ENCODE measurements at places on chromosomes 12 and 14. TPM values are rescaled to one million over a fixed set of nuclear protein-coding genes. Genes with fewer than 3 reads are reported as not detected.

The INHBE gene
- total RNA-seq = 2.5 TPM

The CLECL1 gene
- total RNA-seq = not detected

The CCDC198 gene
- total RNA-seq = not detected

The NTN4 gene
- total RNA-seq = 44.9 TPM

DNA sequence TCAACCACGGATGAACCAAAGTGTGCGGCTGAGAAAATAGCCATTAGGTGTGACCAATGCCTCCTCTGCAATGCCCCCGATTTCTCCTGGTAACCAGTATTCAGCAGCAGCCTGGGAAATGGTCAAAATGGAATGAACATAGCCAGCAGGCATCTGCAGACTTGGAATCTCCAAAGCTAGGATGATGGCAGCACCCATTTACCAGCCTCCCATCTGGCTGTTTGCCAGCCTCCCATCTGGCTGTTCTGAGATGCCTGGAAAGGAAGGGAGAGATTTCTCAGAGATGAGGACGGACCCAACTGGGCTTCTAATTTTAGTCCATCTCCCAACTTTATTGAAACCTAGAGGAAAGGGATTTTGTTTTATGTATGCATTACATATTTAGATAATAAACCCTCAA, 16.2 kb downstream of the CLMN start:
- DNase-seq = no peak

- no peak for DNase-seq
These were observed 468.0 kb downstream of the FUT8 start for GRCh38 chr14:65880507-65880906.

DNA sequence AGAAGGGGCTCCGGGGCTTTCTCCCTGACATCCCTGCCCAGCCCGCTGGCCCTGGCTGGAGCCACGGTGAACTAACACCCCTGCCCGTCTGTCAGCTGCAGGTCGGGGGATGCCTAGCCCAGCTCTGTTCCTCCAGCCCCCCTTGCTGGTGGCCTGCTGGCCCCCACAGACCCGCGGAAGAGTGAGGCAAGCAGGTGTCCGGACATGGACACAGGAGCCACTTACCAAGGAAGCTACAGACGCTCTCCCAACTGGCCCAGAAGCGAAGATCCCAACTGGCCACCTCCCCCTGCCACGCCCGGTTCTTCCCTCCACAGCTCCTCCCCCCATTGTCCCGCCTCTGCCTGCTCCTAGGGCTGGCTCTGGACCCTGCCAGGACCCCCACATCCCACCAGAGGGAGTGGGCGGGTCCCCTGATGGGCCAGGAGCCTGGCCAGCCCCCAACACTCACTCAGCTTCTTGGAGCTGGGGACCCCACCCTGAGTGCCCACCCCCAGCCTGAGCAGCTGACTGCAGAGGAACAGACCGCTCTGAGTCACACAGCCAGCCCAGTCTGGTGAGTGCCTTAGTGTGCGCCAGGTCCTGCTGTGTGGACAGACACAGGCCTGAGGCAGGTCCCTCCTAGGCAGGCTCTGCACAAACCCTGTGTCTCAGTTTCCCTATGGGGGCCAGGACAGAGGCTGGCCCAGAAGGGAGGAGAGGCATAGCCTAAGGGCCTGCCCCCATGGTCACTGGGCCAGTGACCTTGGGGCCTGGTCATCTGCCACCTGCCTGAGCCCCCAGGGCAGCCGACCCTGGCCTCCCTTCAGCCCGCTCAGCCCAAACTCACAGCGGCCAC, 7.7 kb downstream of the AHNAK2 start:
- DNase-seq = peak; percentile 82

DNA sequence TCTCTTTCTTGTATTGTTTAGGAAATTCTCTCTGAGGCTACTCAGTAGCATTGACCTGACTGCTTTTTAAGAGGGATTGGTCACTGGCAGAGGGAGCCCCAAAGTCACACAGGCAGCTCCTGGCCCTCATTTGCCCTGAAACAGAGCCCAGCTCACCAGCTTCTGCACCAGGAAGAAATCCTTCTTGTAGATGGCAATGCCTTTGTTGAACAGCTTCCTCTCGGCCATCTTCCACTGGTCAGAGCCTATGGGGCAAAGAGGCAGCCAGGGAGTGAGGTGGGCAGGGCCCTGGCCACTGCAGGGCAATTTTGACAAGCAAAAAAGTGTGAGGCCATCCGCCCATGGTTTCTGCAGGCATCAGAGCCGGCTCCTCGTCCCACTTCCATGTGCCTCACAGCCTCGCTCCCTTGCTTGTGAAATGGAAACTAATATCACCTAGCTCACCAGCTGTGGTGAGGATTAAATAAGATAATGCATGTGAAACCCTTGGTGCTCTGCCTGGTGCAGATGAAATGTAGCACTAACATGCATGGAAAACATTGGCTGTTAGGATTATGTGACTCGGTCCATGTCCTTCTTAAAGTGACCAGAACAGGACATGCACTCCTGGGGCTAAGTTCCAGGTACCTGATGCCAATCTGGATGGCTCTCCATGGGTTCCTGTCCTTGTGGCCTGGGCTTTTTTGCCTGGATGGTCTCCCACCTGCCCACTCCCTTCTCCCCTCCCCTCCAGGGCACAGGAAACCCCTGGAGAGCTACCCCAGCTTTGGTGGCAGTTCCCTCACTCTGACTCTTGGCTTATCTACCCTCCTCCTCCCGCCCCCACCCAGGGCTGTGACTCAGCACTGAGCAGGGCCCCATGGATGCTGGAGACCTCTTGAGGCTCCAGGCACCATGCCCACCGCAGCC, 11.2 kb upstream of the PNMA1 start:
- no peak for DNase-seq

DNA sequence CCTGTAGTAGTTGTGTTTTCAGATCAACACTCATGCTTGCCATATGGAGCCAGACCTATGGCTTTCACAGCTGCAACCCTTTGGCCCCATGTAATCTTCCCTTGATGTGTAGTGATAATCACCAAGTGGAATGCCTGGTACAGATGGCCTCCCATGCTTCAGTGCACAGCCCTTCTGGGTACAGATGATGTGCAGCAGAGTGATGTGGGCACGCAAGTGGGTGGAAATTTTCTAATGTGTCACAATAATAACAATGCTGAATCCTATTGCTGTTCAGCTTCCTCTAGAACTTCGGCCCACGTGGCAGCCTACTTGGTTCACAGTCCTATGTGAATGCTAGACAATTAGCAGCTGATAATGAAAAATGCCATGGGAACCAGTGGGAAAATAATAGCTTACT, 188.1 kb downstream of the SNAPC1 start:
- no peak for DNase-seq

GRCh38 chr14:103897075-103897947, 30.9 kb upstream of the TDRD9 start:
- DNase-seq = no peak
